Bone marrow (tissue), 2 donors: ENCODE measurements at places on chromosomes 2 and 18.

- peak; percentile 50 for DNase-seq
Measured at GRCh38 chr2:60439219-60439974, 114.1 kb downstream of the BCL11A start.

DNA sequence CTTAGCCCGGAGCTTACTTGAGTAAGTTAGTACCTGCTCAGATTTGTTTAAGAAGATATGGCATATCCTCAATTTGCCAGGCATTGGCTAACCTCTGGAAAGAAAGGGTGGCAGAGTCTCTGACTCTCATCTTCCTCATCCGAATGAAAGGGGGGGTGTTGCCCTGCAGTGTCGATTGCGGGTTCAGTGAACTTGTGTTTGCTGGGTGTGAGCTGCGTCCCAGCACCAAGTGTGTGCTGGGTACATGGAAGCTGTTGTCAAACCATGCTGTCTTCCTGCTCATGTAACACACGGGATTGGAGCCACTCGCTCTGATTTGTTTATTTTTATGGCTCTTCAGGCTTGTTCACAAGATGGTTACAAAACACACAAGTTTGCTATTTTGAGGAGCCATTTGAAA is 171.4 kb upstream of the PXDN start:
- no peak for DNase-seq

GRCh38 chr2:205425102-205425501 is 257.2 kb upstream of the NRP2 start:
- no peak for DNase-seq

- no peak for DNase-seq
Measured at GRCh38 chr2:147181351-147182029, 663.3 kb upstream of the ACVR2A start.
